ENCODE measurements at places on chromosomes 11 and 22.

DNA sequence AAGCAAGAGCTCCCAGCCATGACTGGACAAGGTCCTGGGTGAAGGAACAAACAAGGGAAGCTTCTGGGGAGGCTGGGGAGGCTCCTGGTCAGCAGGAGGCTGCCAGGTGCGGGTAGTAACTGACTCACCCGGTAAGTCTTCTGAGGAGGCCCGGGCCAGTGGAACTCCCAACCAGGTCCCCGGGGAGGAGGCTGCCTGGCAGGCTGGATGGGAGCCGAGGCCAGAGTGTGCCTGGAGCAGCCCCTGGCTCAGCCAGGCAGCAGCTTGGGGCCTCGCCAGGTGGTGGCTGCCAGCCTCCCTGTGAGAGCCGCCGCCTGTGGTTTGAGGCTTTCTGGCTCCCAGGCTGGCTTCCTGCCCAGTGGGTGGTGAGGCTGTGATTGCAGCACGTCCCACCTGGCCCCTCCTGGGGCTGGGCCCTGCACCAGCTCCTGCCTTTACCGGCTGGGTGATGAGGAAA lies 46.2 kb downstream of the IGF2 start:
- no peak for DNase-seq

GRCh38 chr11:10398525-10398924 lies 56.5 kb upstream of the AMPD3 start:
- DNase-seq, result no peak

GRCh38 chr22:35552196-35552842 lies 11.7 kb downstream of the RASD2 start:
- DNase-seq, result no peak

DNA sequence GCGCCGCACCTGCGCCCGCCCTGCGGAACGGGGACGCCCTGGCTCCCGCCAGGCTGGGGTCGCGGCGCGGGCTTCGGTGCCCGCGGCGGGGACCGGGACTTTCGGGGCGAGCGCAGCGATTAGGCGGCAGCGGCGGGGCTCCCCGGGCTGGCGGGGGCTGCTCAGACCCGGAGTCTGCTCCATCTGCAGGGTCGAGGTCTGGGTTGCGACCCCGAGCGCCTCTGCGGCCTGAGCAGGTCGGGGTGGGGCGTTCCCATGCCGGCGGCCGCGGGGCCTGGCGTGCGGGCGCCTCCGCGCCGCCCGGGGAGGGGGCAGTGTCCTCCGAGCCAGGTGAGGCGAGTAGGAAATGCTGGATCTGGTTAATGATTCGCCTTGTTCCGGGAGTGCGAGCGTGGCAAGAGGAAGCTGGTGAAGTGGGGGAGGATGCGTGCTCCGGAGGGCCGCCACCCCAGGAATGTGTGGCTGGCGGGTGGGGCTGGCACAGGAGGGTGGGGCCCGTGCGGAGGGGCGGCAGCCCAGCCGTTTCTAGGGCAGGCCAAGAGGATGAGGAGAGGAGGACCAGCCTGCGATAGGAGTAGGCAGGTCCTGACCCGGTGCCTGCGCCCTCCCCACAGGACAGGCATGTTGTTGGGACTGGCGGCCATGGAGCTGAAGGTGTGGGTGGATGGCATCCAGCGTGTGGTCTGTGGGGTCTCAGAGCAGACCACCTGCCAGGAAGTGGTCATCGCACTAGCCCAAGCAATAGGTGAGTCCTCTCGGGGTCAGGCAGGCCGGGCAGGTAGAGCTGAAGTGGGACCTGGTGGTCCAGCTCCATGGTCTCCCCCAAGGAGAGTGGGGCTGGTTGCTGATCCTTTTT lies 606 bp downstream of the RASSF7 start:
- no peak for DNase-seq

GRCh38 chr11:34206407-34207300 lies 101.2 kb downstream of the NAT10 start:
- DNase-seq, result no peak
